ENCODE measurements at places on chromosomes 6 and 20.

DNA sequence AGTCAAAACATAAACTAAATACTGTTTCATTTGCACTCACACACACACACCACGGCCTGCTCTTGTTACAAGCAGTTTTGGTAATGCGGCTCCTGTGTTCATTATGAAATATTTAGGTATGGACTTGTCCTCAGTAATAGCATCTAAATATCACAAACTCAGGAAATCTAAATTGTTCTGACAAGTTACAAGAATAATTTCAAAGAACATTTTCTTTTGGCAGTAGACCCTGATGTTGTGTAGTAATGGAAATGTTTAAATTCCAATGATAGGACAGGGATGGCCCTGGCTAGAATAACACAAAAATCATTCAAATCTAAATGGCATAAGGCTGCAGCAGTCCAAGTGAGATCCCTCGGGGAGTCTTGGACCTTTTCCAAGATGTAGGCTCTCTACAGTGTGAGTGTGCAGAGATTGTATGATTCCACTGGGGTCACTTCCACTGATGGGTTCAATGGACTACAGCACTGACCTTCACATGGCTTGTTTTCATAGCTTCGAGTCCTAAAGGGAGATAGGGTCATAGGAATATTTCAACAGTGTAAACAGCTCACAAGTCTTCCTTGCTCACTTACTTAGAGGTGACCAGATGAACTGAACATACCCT lies 210.6 kb upstream of the PLCB4 start:
- DNase-seq: no peak

DNA sequence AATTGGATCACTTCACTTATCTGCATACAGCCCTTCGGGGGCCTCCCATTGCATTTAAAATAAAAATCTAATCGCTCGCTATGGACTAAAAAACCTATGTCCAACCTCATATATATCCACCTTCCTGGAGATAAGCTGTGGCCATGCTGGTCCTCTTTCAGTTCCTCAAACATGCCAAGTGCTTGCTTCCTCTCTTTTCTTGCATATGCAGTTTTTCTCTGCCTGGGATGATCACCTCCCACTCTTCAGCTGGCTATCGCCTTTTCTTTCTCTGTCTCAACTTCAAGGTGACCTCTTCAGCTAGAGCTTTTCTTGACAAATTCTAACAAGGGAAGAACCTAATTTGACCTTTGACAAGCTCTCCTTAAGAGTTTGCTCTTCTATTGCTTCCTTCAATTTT lies 5.6 kb upstream of the TFB1M start:
- DNase-seq: no peak

DNA sequence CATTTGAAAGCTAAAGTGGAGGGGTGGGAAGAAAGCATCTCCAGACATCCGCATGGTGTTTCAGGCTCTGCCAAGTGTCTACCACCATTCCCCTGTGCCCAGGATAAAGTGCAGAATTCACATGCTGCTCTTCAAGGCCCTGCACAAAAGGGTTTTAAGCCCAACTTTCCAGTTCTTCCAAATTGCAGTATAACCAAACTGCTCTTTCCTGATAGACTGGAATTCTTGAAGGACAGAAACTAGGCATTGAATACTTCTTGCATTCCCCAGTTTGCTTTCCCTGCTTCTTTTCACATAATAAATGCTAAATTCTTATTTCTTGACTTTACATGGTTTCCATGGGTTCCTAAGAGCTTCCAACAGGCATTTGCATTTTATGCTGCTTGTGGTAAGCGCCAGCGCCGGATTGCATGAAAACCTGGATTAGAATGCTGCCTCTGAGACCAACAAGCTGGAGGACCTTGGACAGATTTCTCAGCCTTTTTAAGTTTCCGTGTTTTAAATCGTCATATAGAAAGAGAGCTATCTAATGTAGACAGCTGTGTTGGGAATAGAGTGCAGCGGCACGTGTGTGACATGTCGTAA lies 7.9 kb downstream of the SOX4 start:
- DNase-seq: no peak

GRCh38 chr20:38286586-38287531 lies 17.1 kb upstream of the BPI start:
- no peak for DNase-seq

- no peak for DNase-seq
Measured at GRCh38 chr6:8013763-8014162, 50.4 kb downstream of the BLOC1S5 start.

GRCh38 chr6:37454420-37455140 lies 21.6 kb downstream of the CMTR1 start:
- no peak for DNase-seq

DNA sequence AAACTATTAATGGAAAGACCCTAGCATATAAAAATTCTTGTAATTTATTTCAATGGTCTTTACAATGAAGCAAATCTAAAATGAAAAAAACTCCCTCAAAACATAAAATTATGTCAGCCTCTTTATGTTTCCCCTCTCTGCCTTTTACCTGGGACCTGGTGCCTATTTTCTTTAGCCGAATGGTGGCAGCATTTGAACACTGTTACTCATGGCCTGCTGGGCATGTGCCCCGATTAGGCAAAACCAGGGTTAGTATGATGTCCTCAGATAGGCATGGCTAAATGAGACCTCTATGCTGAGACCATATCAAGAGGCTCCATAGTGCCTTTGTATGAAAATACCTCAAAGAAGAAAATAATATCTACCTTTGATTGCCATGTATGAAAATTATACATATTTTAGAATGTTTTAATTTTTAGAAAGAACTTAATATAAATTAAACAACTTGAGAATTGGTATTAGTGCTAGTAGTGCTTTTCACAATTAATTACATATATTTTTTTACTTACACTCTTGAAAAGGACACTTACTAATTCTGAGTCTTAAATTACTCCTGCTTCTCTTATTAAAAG lies 22.5 kb upstream of the C6orf58 start:
- no peak for DNase-seq

DNA sequence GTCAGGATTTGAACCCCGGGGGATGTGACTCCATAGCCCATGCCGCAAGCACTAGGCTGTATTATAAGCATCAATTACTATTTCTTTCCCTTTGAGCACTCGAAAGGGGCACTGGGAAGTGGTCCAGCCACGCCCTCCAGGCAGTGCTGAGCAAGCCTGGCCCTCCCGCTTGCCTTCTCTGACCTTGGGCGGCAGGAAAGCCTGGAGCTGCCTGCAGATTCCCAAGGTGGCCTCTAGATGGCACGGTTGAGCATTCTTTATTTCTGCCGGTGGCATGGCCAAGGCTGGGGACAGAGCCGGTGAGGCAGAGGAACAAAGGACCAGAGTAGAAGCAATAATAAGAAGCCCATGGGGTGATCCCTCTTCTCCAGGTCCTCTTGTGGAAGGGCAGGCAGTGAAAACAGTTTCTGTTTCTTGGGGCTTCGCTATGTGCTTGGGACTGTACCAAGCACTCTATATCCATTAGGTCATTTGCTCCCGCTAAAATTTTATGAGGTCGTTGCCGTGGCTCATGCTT lies 32.0 kb downstream of the ARHGAP40 start:
- DNase-seq: peak; percentile 23

- DNase-seq: no peak
Measured at GRCh38 chr6:117328500-117328899, 63.1 kb downstream of the VGLL2 start.

- no peak for DNase-seq
Measured at GRCh38 chr6:41570259-41570615, 24.1 kb downstream of the FOXP4 start.

DNA sequence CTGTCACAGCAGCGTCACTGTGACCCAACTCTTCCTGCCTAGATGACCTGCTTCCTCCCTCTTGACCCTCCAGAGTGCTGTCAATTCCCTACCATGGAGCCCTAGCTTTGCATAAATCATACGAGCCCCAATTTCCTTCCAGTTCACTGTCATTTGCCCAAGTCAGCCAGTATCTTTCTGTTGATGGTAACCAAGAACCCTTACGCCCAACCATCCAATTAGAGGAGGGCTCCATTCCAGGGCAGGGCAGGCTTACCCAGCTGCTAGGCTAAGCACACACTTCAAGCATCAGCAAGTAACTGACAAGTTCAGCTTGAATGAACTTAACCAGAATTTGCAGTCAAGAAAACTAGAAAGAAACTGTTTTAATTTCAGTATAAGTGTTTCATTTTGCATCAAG lies 25.7 kb downstream of the WFDC3 start:
- DNase-seq: no peak

GRCh38 chr20:38128691-38129090 lies 36.4 kb downstream of the TGM2 start:
- no peak for DNase-seq

- no peak for DNase-seq
Measured at GRCh38 chr6:113160306-113161017, 696.7 kb upstream of the MARCKS start.

- DNase-seq: no peak
Measured at GRCh38 chr20:24784607-24785006, 164.5 kb upstream of the CST7 start.

DNA sequence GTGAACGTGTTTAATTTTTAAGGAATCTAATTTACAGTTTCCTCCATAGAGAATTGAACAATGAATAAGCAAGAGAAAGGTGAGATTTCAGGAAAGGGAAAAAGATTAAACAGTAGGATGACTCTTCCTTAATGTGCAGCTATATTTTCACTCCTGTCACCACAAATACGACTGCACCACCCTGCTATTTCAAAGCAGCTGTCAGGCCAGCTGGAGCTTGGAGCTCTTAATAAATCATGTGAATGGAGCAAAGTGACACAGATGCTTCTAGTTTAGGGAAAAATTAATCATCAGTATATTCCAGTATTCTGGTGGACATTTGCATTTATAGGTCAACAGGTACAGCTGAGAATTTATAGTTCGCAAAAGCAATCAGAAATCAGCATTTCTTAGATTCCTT lies 56.5 kb upstream of the PKIB start:
- no peak for DNase-seq

DNA sequence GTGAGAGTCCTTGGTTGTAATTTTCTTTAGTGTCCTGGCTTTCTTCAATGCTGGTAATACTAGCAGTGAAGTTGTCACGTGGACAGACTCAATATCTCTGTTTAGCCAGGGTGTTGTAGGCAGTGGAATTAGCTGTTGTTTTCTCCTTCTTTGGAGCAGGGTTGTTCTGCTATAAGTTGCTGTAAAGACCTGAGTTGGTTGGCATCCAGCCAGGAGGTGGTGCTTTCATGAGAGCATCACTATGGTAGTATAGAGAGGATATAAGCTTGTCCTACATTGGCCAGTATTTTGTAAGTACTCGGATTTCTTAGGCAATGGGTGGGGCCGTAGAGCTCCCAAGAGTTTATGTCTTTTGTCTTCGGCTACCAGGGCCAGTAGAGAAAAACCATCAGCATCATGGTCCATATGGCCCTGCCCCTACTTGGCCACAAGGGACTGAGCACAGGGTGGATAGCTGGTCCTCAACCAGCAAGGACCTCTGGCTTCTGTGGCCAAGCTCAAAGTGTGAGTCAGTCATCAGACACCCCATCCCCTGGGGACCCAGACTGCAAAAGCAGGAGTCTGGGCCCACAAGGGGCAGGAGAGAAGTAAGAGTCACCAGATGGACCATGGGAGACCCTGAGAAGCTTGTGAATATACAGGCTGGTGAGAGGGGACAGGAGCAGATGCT lies 127.9 kb upstream of the NXT1 start:
- DNase-seq: no peak

- DNase-seq: no peak
Measured at GRCh38 chr6:73803562-73804241, 107.7 kb downstream of the CD109 start.

Data from stimulated activated CD8-positive, alpha-beta memory T cell treated with anti-CD3 and anti-CD28 coated beads, Interleukin-15, amount 100 ng/mL, for 1 hour (primary cell).